GM13977 (cell line): ENCODE measurements at places on chromosomes 4 and X.
A peak's percentile ranks its signal among the peaks of the same experiment; 100 is the strongest.

- no peak for DNase-seq
Observed at GRCh38 chr4:116016201-116016600, 902.8 kb upstream of the NDST4 start.

DNA sequence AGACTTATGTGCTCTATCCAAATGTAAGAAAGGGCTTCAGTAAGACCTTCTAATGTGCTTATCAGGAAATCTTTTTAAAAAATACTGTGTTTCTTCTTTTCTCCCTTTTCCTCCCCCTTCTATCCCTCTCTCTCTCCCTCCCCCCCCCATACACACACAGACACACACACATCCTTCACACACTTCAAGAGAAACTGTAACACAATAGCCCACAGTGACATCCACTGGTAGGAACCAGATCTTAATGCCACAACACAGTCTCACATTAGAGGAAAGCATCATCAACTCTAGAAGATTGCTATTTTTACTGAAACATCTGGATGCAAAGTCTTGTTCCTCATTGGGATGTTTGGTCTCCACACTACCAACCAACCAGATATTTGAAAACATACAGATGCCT, 4.6 kb downstream of the PCDH19 start:
- no peak for DNase-seq

- DNase-seq = no peak
Observed at GRCh38 chr4:88275949-88276515, 8.3 kb downstream of the PPM1K start.

DNA sequence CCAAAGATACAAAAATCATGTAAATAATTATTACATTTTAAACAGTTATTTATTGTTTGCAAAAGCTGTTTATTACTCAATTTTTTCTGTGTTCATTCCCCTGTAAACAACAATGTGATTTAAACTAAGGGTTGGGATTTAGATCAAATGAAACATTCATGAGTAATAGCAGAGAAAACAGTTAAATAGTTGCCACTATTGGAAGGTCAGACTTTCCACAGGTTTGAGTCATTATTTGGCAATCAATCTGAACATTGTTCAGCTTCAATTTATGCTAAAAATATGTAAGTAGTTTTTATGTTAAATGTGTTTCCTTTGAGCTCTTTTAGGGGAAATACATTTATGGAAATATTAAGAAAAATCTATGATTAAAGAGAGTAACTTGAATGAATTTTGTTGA, 144.9 kb downstream of the STIM2 start:
- no peak for DNase-seq

GRCh38 chr4:82493721-82494425, 63.5 kb downstream of the ENOPH1 start:
- DNase-seq = no peak

- peak; percentile 42 for DNase-seq
Observed at GRCh38 chrX:48835524-48836329, at the start of gene PCSK1N. Gene PCSK1N, minus strand, starts transcription at chrX:48835610. Its CDS starts 78 bp downstream, at chrX:48835532.

DNA sequence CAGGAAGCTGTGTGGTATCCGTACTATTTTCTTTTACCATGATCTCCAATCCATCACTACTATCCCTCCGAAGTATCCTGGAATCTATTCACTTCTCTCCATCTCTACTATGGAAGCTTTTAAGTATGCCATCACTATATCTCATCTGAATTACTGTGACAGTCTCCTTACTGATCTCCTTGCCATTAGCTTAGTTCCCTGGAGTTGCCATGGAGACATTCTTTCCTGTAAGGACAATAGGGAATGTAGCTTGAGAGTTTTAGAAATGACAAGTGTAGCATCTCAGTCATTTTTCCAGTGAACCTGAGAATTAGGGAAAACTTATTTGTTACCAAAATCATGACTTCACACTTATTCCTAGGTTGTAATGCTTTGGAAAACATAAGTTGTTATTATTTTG, 86.3 kb downstream of the HPGD start:
- no peak for DNase-seq

GRCh38 chr4:75831856-75832405, 70.3 kb downstream of the PPEF2 start:
- no peak for DNase-seq

- DNase-seq = no peak
Observed at GRCh38 chr4:186485561-186486062, 69.8 kb downstream of the MTNR1A start.

GRCh38 chr4:122706511-122706910, 26.0 kb upstream of the BBS12 start:
- DNase-seq = no peak

GRCh38 chr4:24158031-24158430, 268.2 kb upstream of the PPARGC1A start:
- no peak for DNase-seq

DNA sequence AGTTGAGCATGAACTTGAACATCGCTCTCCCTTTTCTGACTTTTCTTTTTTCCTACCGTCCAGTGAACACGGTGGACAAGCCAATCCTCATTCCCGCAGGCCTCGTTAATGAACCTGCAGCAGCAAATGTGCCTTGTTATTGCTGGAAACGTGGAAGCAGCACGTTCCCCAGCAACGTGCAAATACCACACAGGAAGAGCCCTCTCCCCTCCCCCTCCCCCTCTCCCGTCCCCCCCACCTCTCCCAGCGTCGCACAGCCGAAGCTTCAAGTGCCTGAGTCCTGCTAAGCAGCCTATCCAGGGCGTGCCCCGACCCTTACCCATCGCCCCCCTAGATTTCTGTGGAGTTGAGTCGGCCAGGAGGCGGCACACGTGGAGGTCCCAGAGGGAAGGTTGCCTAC, 219.9 kb downstream of the BCOR start:
- no peak for DNase-seq

DNA sequence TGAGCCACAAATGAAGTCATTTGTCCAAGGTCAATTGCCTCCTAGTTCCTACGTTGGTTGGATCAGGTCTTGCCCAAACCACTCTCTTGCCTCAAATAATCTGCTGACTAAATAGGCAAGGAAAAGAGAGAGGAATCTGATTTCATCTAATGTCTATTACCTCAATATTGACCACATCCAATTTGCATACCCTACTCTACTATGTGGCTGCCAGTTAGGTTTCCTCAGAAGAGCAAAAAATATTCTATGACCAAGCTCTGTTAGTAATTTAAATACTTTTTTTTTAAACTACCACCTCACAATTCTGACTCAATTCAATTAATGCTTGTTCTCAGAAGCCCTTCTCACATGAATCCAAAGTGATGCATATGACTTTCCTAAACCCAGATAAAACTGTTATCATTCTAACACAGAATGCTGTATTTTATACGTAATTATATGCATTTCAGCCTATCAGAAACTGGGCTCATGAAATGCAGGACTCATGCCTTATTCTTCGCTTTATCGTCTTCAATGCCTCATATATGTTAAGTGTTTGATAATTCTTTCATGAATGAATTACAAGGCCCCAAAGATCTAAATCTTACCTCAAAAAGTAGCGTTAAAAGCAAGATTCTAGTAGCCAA, 98.6 kb downstream of the HUWE1 start:
- no peak for DNase-seq

DNA sequence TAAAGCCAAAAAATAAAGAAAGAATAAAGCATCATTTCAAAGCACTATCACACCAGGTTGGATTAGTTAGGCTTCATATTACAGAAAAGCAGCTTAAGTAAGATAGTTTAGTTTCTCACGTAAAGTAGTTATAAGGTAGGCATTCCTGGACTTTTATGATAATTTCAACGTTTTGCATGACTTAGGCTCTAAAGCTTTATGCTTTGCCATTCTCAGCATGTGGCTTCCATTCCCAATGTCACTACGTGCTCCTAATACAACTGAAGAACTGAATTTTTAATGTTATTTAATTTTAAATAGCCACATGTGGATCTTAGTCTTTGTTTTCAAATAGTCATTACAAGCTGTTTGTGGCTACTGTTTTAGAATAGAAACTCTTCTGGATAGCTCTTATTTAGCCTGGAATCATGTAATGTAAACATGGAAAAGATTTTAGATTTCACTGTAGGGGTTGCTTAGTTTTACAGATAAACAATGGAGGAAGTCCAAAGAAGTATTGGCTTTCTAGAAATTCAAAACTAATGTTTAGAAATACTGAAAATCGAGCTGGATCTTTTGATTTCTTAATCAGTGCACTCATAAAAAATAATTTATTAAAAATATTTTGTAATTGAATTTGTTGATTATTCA, 710.0 kb downstream of the IL1RAPL1 start:
- DNase-seq = no peak

DNA sequence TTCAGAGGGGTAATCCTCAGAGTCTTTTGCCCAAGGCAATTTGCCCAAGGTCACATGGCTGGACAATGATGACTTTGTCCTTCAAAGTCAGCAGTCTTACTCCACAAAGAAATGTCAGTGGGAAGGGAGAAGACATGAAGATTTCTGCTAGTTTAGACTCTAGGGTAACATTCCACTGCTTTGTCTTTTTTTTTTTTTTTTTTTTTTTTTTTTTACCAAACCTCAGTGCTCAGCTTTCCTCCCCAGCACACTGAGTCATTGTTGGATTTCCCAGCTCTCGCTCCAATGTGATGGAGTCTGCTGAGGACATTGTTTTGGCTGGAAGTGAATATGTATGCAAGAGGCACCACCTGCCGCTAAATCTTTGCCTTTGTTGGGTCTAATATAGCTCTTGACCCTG, 7.2 kb upstream of the C1QTNF7 start:
- DNase-seq = no peak

- DNase-seq = no peak
Observed at GRCh38 chr4:40881851-40882250, 132.1 kb downstream of the NSUN7 start.
